Activated CD4-positive, alpha-beta T cell treated with anti-CD3 and anti-CD28 coated beads, Interleukin-2, amount 50 U/mL, for 48 hours (primary cell): ENCODE measurements at places on chromosomes 11 and 22.

- DNase-seq = no peak
These were observed 132.1 kb upstream of the PAX6 start for GRCh38 chr11:31943056-31943780.

DNA sequence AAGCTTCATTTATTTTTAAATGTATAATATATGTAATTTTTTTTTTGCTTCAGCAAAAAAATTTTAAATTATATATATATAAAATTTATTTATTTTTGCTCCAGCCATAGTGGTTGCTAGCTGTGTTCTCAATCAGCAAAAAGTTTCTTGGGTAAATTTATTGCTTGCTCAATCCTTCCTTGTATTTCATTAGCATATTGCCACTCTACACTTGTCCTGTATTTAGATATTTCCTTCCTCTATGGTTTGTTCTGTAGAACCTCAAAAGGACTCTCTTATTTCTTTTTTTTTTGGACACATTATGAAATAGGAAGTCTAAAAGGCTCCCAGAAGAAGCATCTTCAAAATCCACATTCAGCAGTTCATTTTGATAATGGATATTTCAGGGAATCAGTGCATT lies 2.3 kb downstream of the PTPRJ start:
- DNase-seq = no peak

- no peak for DNase-seq
These were observed 36.9 kb downstream of the CHRDL2 start for GRCh38 chr11:74694136-74694930.

GRCh38 chr11:68117853-68118470 lies 3.2 kb downstream of the CHKA start:
- DNase-seq = no peak

- DNase-seq = no peak
These were observed 7.6 kb upstream of the CHKA start for GRCh38 chr11:68128682-68129327.

DNA sequence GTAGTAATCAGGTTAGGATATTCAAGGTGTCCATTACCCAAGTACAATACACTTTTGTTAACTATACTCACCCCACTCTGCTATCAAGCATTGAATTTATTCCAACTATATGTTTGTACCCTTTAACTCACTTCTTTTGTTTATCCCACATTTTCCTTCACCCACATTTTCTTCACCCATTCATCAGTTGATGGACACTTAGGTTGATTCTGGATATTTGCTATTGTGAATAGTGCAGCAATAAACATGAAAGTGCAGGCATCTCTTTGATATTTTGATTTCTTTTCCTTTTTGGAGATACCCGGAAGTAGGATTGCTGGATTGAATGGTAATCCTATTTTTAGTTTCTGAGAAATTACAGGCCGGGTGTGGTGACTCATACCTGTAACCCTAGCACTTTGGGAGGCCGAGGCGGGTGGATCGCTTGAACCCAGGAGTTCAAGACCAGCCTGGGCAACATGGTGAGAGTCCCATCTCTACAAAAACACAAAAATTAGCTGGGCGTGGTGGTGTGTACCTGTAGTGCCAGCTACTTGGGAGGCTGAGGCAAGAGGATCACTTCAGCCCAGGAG lies 6.5 kb downstream of the TMEM25 start:
- no peak for DNase-seq
